ENCODE measurements at places on chromosomes 7 and 10.
A peak's percentile ranks its signal among the peaks of the same experiment; 100 is the strongest.

GRCh38 chr10:3524086-3524960, 260.7 kb downstream of the KLF6 start:
- no peak for DNase-seq

DNA sequence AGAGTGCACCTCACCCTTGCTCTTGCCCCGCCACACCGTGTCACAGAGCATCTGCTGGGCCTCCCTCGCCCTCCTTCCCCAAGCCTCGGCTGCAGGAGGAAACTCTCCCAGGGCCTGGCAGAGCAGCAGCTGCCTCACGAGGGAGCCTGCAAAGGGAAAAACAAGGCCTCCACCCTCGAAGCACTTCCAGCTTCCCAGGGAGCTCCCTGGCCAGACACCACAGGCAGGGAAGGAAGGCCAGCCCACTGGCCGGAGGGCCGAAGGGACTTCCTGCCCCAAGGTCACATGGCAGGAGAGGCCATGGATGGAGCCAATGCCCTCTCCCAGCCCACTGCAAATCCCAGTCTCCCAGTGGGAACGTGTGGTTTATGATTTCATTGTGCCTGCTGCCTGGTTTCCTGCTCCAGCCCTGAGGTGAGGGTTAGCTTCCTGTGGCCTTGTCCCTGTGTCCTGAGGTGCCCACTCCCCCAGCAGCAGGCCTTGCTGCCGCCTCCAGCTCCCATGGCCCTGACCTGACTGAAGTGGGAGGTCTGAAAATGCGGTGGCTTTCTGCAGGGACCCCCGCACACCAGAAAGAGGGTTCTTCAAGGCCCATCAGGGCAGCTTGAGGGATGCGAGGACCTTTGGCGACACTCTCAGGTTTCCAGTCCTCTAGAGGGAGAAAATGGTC, 100.5 kb upstream of the PPIF start:
- DNase-seq = peak; percentile 90

GRCh38 chr7:8601121-8601520, 167.7 kb downstream of the NXPH1 start:
- DNase-seq = no peak

DNA sequence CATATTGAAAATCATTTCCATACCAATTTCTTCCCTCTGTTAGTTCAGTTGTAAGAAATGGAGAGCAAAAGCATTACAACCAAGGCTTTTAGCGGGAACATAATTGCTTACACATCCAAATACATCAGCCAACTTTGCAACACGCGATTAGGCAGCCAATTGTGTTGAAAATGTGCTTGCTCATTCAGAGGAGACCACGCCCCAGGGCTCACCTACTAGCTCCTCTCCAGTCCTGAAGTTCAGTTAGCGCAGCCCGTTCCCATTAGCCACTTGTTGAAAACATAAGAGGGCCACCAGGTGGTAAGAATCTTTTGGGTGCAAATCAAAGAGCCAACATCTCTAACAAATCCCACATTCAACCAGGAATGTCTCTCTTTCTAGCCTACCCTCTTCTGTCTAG, 213.2 kb upstream of the MDFIC start:
- no peak for DNase-seq

- DNase-seq = peak; percentile 90
Observed at GRCh38 chr7:30799206-30799975, 28.2 kb downstream of the MINDY4 start.

- no peak for DNase-seq
Observed at GRCh38 chr10:6868036-6868725, 288.1 kb upstream of the PRKCQ start.

DNA sequence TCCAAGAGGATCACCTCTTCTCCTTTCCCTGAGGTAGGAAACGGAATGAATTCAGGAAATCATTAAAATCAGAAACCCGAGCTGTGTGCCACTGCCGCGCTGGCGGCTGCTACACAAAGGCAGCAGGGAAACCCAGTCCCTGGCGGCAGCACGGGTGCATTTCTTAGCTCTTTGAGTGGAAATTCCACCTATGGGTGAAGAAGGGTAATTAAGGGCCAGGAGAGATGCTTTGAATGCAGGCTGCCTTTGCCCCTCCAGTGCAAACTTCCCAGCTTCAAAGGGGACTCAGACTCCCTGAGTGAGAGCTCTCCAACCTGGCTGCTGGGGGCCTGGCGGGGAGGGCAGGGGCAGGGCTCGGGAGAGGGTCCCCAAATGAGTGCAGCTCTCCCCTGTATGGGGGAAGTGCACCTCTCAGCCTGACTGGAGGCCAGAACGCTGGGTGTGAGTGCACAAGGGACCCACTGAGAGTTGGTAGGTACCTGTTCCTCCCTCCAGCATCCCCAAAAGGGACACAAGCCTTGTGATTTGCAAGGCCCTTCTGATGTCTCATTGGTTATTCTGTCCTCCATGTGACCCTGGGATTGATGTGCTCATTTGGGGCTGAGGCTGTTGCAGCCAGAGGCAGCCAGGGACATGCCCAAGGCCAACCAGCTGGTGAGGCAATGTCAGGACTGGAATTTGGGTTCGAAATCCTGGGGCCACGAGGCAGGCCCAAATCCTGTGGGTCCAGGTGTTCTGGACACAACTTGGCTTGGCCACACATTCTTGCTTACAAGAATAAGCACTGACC, 16.3 kb upstream of the ZMIZ1 start:
- no peak for DNase-seq

DNA sequence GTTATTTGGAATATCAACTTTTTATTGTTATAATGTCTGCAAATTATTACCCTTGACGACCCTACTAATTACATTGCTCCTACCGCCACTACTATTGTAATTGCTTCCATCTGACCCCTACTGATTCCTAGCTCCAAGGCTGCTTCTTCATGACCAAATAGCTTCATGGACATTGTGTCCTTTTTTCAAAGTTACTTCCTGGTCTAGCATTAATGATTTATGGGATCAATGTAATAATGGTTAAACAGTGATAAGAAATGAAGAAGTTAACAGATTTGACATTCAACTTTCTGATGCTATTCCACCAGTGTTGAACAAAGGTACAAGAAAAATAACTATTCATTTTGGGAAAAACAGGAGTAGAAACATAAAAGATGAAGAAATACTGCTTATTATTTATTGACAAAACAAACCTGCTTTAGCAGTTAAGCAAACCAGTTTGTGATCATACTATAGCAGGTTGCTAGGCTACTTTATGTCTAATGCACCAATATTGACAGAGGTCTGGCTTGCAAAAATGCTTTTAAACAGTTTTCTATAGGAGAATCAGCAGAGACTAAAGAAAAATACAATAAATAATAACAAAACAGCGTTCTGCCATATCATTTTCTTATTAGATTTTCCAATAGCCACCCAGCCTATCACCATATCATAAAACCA, 125.8 kb downstream of the PCLO start:
- no peak for DNase-seq

DNA sequence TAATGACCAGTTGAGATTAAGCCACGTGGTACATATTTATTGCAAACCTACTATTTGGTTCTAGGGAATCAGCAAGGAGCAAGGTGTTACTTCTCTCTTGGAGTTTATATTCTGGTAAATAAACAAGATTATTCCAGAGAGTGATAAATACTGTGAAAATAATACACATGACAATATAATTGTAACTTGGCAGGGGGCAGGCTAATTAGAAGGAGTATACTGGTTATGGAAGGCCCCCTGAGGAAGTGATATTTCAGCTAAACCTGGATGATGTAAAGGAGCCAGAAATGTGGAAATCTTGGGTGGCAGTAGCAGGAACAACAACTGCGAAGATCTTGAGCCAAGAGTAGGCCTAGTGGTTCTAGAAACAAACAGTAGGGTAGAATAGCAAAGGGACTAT, 111.8 kb downstream of the SDK1 start:
- no peak for DNase-seq

GRCh38 chr7:73642834-73643233, 18.5 kb upstream of the MLXIPL start:
- no peak for DNase-seq

- no peak for DNase-seq
Observed at GRCh38 chr7:130145424-130146100, 59.6 kb downstream of the TMEM209 start.

DNA sequence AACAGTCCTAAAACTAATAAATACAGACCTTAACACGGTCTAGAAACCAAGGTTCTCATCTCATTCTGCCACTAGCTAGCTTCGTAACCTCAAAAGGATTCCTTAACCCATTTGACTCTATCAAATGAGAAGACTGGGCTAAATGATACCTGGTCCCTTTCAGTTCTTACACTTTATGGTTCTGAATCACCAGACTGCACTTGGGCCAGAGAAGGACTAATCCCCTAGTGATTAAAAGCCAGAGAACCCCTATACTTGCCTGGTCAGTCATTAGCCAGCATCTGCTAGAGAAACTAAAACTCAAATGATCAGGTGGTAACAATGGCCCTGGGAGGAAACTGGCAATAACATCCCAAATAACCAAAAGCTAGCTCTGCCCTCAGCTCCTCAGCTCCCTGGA, 16.8 kb downstream of the TMEM243 start:
- DNase-seq = no peak

- DNase-seq = no peak
Observed at GRCh38 chr10:22475651-22476600, 130.6 kb downstream of the SPAG6 start.

DNA sequence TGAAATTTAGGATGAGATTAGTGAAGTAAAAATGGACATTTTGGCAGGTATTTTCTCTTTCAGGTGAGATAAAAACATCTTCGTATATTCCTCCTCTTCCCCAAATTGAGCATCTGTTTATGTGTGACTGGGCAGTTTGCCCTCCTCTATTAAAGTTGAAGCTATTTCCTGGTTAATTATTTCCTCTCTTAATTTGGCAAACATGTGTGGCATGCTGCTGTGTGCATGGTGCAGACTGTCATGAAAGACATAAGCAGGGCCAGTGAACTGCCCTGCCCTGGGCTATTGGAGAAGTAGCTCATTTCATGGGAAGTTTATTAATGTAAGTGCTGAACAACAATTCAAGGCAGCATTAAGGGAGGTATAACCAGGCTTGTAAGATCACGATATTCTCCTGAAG, 52.6 kb downstream of the EVX1 start:
- no peak for DNase-seq

GRCh38 chr7:73560109-73560835, 2.8 kb upstream of the BCL7B start:
- DNase-seq = no peak

- DNase-seq = no peak
Observed at GRCh38 chr10:47109906-47110305, 190.1 kb upstream of the GDF10 start.

DNA sequence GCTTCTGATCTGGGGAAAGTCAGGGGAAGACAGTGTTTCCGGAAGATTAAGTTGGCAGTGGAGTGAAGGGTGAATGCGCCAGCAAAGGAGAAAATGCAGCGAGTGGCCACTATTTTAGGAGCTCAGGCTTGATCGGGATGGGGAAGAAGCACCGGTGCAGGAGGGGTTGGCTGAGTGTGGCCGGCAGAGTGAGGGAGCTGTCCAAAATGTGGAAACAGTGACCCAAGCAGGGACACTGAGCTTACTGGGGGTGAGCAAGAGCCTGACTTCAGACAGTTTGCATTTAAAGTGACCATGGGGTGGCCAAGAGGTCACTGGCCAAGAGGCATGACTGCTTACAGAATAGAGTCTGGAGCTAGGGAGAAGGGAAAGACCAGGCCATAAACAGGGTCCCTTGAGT, 79.3 kb downstream of the GOLGA7B start:
- no peak for DNase-seq

DNA sequence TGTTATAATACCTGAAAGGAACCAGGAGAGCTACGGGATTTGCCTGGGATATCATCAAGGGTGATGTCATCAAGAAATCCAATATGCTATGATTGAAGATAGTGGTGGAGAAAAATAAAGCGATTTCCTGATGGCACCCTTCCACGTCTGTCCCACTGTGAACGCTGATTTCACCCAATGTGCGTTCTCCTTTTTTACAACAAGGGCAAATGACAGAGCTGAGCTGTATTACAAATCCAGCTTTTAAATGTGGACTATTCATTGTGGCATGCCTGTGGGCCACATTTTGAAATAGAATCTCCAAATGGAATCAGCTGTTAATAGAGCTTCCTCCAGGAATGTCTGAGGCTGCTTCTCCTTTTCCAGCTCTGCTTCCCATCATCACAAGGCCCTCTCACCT, 23.3 kb downstream of the SLC13A4 start:
- DNase-seq = no peak

- no peak for DNase-seq
Observed at GRCh38 chr10:7701158-7701742, 1.9 kb upstream of the ITIH2 start.

DNA sequence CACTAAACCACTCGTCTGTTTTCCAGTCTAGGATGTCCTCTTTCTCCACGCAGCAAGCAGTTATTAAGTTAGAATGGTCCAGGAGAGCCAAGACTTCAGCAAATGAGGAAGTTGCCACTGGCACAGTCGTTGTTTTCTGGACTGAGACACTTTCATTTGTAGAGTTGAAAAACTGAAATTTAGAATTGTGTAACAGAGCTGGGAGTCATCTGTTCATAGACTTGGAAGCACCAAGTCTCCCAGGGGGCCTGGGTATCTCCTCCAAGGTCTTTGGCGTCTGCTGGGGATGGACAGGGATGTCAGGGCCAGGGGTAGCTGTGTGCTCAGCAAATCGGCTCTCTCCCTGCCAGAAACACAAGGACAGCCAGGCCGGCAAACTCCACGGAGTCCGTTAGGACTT, 208.4 kb downstream of the FANK1 start:
- DNase-seq = peak; percentile 64

DNA sequence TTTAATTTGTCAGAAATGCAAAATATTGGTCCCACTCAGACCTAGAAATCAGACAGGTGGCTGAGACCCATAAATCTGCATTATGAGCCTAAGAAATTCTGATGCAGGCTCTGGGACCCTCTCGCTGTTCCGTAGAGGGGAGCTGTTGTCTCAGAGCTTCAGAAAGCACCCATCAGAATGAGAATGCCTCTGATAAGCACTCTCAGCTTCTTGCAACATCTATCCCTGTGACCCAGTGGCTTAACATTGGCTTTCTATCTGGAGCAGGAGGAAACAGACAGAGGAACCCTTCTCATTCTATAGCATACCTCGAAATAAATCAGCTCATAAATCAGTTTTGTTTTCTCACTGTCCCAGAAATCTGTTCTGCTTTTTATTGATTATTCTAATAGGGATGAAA, 184.6 kb upstream of the SP4 start:
- no peak for DNase-seq

DNA sequence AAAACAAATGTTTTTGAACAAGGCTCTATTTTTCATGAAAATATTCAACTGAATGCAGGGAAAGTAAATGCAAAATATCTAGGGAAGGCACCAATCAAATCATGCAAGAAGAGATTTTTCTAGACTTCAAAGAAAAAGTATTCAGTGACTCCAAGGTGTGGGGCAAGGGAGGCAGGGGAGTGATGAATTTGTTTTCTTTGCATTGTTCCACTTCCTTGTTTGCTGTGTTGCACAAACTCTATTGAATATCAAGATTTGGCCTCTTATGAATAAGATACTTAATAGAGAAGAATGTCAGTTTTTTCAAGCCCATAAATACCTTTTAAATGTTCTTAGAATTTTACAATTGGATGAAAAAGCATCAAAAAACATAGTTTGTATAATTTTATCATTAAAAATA, 26.4 kb downstream of the STEAP1 start:
- DNase-seq = no peak

GRCh38 chr10:22589851-22590514, 124.4 kb downstream of the PIP4K2A start:
- no peak for DNase-seq

- no peak for DNase-seq
Observed at GRCh38 chr10:95758351-95759025, 2.5 kb downstream of the ENTPD1 start.
